ENCODE measurements at places on chromosomes 1 and 21. TPM values are rescaled to one million over a fixed set of nuclear protein-coding genes. Genes with fewer than 3 reads are reported as not detected.

The CELF3 gene
- 0.26 TPM for polyA plus RNA-seq

The CSF1 gene
- polyA plus RNA-seq, result 9.8 TPM

- DNase-seq, result no peak
Observed at GRCh38 chr1:16122916-16123315, 33.0 kb downstream of the EPHA2 start.

- no peak for DNase-seq
Observed at GRCh38 chr1:109191377-109191776, 22.3 kb upstream of the SARS1 start.

GRCh38 chr1:232280910-232281309 lies 349.0 kb downstream of the SIPA1L2 start:
- no peak for DNase-seq

DNA sequence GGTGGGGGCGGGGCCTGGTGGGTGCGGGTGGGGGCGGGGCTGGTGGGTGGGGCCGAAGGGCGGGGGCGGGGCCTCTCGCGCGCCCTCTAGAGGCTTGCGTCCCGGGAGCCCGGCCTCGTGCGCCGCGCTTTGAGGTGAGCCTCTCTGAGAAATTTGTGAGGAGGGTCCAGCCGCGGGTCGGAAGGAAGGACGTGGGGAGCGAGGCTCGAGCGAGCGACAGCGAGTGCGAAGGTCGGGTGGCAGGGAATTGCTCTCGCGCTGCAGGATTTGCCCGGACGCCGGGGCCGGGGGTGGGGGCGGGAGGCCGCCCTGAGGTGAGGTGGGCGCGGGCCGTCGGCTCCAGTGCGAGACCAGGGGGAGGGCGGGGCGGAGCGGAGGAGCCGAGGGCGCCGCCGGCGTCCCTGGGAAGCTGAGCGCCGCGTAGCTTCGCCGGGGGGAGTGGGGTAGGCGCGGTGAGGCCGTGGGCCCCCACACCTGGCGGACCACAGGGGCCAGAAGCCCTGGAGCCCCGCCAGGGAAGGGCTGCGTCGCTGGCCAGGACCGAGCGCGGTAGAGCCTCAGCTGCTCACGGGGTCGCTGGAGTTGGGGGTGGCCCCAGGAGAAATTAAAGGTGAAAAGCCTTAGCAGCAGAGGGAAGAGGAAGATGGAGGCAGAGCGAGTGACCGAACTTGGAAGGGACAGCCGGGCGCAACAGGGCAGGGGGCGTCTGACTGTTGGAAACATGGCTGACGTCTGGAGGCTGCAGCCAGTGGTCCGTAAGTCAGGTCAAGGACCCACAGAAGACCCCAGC lies 754 bp upstream of the LSS start:
- DNase-seq, result peak; percentile 34

DNA sequence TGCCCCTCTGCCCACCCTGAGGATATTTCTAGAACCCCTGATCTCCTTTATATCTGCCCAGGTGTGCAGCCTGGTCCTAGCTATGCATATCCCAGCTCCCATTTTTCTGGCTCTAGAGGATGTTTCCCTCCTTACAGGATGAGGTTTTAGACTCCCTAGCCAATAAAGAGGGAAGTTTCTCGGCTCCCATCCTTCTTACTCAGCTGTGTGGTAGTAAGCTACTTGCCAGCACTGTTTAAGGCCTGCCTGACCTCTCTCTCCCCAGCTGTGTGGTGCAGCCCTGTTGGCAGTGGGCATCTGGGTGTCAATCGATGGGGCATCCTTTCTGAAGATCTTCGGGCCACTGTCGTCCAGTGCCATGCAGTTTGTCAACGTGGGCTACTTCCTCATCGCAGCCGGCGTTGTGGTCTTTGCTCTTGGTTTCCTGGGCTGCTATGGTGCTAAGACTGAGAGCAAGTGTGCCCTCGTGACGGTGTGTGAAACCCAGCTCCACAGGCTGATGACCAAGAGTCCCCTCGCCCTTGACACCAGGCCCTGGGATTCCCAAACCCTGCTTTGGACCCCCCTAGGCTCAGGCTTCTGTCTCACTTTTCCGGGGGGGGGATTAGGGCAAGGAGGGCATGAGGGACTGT lies 7.8 kb upstream of the P3R3URF start:
- DNase-seq, result no peak
